Nucleus accumbens (tissue), 56 donors: ENCODE measurements at places on chromosomes 6 and 20.

- no peak for DNase-seq
These were observed 87.7 kb upstream of the UFL1 start for GRCh38 chr6:96433950-96434349.

- DNase-seq, result no peak
These were observed 53.6 kb downstream of the MDGA1 start for GRCh38 chr6:37643851-37644672.

- no peak for DNase-seq
These were observed 73.6 kb downstream of the RALGAPA2 start for GRCh38 chr20:20638878-20639277.

DNA sequence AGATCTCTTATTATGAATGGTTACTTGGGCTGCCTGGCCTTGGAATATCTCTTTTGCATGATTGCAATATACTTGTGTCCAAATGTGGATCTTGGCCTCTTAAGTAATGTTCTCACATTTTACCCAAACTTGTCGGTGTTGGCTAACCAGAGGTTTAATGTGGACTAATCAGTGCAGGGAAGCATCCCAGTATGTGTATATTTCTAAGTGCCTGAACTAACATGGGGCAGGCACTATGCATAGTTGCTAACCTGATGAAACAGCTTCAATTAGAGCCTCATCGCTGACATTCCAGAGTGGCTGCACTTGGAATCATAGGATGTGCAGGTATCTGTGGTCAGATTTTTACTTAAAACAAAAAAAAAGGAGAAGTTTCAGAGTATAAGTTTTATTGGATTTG, 160.0 kb downstream of the PDE7B start:
- DNase-seq, result no peak

DNA sequence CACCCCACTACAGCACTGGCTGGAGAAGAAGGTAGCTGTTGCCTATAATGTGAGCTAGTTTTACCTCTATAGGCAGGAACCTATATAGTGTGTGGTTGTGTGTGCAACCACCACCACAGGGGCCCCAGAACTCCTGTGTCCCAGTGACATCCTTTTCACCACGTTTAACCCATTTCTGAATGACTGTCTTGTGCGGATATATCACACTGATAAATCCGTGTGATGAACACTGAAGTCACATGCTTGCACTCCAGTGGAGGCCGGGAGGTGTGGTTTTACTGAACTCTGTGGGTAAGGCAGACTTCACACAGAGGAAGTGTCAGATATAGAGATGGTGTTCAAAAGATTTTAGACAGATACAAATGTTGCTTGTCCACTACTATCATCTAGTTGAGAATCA, 32.5 kb downstream of the SDHAF4 start:
- no peak for DNase-seq

- DNase-seq, result peak; percentile 29
These were observed 1.5 kb downstream of the PYGB start for GRCh38 chr20:25249198-25249931.

GRCh38 chr6:73388433-73388799, 6.2 kb upstream of the DDX43 start:
- no peak for DNase-seq

GRCh38 chr6:121873595-121873994, 438.1 kb downstream of the GJA1 start:
- no peak for DNase-seq
